Hippocampal formation (tissue), 2 donors: ENCODE measurements at places on chromosomes 11 and 22.

GRCh38 chr22:25193130-25193529, 6.5 kb upstream of the CRYBB3 start:
- DNase-seq = no peak

GRCh38 chr11:76263166-76263565, 56.9 kb upstream of the WNT11 start:
- DNase-seq = no peak

- DNase-seq = no peak
These were observed 3.8 kb downstream of the INPPL1 start for GRCh38 chr11:72228229-72228843.

DNA sequence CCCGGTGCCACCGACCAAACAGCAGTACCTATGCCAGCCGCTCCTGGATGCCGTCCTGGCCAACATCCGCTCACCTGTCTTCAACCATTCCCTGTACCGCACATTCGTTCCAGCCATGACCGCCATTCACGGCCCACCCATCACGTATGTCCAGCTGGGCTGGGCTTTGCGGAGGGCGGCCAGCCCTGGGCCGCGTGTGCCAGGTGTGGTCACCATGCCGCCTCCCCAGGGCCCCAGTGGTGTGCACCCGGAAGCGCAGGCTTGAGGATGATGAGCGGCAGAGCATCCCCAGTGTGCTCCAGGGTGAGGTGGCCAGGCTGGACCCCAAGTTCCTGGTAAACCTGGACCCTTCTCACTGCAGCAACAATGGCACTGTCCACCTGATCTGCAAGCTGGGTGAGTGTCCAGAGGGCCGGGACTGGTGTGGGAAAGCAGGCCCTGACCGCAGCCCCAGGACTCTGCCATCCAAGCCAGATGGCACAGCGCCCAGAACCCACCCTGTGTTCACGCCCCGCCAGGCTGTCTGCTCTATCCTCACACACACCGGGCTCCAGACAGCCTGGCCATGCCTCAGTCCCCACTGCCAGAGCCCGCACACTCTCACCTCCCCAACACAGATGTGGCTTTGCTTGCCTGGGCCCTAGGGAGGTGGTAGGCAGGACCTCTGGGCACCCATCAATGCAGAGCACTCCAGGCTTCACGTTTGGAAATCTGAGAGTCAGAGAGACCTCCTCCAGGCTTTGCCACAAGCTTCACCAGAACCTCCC, 77.6 kb downstream of the MED15 start:
- no peak for DNase-seq

GRCh38 chr22:21866833-21867527, 465 bp downstream of the MAPK1 start:
- DNase-seq = no peak

DNA sequence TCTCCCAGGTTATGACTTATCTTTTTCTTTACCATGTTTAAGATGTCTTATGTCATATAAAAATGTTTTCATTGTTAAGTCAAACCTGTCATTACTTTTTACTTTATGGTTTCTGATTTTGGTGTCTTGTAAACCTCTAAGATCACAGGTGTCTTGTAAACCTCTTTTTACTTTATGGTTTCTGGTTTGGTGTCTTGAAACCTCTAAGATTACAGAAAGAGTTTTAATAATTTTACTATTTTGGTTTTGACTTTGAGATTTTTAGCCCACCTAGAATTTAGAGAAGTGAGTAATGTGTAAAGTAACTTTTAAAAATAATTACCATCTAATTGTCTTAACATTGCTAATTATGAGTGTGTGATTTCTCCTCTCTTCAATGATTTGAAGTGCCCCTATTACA, 2.6 kb downstream of the CSF2RB start:
- no peak for DNase-seq

- no peak for DNase-seq
These were observed 6.5 kb downstream of the FAR1 start for GRCh38 chr11:13674799-13675509.

DNA sequence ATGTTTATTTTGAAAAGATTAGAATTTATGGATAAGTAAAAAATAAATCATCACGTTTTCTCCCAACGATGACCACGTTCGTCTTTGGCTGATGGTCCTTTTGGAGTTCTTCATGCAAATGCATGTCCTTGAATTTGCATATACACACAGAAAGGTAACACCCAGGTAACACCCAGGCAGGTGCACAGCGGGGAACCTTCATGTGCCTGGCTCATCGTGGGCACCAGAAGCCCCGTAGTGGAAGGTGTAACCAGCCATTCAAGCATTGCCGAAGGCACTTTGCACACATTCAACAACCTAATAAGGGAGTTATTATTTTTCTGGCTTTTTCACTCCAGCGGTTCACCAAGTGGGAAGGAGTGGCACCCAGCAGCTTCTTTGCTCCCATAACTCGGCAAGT, 404.6 kb downstream of the TBC1D22A start:
- DNase-seq = no peak

DNA sequence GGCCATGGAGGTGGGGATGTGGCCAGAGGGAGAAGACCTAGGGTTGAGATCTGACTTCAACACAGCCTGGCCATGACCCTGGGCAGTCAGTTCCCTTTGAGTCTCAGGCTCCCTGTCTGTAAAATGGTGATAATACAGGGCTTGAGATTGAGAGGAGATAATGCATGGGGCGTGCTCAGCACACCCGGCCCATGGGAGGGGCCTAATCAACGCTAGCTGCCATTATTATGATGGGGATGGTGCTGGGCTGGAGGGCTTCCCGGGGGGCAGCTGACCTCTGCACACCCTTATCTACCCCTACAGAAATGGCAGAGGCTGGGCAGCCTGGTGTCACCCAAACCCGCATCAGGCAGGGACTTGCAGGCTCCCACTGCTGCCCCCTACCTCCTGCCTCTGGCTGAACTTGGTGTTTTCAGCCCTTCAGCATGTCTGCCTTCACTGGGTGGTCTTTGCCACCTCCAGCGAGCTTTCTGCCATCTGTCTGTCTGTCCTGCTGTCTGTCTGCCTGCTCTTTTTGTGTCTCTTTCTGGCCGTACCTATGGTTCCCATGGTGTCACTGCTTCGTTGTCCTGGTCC, 84.5 kb downstream of the CACNA1I start:
- DNase-seq = no peak

GRCh38 chr11:1744891-1745700, 5.3 kb downstream of the IFITM10 start:
- peak; percentile 10 for DNase-seq

GRCh38 chr11:112004389-112004788, 20.8 kb upstream of the DLAT start:
- DNase-seq = no peak

- DNase-seq = no peak
These were observed 12.7 kb upstream of the CD44 start for GRCh38 chr11:35126000-35126878.

GRCh38 chr11:132692891-132693290, 839.4 kb downstream of the OPCML start:
- DNase-seq = no peak

DNA sequence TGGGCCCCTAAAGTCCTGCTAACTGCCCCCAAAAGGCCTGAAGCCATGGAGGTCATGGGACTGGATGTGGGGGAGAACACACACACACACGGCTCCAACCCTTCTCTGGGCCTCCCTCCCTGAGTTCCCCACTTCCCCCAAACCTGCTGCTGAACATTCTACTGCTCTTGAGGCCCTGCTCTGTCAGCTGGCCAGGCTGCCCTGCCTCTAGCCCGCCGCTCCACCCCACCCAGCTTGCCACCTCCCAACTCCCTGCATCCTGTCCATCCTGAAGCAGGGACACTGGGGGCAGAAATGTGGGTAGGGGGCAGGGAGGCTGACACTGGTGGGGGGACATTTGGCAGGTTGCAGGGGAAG, 1.0 kb downstream of the KCNJ4 start:
- no peak for DNase-seq

GRCh38 chr11:41247621-41248020, 211.8 kb downstream of the LRRC4C start:
- DNase-seq = no peak

GRCh38 chr22:48427731-48428211, 1399.9 kb downstream of the BRD1 start:
- no peak for DNase-seq

- no peak for DNase-seq
These were observed 30.9 kb upstream of the BAIAP2L2 start for GRCh38 chr22:38141217-38141973.

DNA sequence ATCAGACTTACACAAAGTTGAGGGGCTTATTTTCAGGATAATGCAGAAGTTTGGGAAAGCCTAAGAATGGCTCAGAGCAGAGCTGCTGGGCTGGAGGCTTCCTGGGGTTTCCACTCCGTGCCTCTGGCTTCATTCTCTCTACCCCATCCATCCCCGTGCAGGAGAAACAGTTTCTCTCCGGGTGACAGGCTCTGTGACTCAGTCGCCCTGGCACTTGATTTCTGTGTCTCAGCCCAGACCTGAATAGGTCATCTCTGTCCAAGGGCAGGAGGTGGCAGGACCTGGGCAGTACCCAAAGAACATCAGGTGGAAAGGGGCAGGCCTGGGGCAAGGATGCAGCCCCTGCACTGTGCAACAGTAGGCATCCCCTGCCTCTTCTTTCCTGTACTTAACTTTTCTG, 38.4 kb upstream of the RTL6 start:
- no peak for DNase-seq

DNA sequence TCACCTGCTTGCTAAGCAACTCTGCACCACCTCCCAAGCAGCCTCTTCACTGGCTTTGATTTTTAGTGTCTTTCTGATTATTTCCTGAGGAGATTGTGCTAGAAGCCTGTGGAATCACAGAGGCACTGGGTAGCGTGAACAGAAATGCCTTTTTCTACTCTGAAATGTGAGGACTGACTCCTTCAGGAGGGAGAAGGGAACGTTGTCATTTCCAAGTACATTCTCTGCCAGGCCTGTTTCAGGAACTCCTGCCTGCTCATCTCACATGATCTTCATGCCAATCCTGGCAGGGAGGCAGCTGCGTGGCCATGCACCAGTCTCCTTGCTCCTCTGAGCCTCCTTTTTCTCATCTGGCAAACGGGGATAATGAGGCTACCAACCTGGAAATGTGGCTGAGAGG, 49.8 kb upstream of the PRDM11 start:
- DNase-seq = no peak

- DNase-seq = no peak
These were observed 1.9 kb upstream of the MMP1 start for GRCh38 chr11:102799681-102800340.

- no peak for DNase-seq
These were observed 8.0 kb downstream of the NAGA start for GRCh38 chr22:42062506-42063170.

DNA sequence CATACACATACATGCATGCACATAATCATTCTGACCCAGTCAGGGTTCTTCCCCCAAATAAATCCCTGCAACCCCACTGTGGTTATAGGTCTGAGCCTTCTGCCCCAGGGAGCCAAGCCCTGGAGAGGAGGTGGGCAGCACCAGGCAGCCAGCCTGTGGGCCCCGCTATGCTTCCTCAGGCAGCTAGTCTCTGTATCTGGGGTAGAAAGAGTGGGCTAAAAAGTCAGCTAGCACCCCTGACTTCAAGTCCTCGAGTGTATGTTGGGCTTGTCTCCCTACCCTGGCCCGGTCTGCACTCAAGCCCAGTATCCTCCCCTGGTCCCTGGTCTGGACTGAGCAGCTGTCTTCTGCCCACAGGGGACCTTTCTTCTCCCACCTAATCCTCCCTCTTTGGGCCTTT, 28.0 kb downstream of the KCNQ1OT1 start:
- DNase-seq = no peak

DNA sequence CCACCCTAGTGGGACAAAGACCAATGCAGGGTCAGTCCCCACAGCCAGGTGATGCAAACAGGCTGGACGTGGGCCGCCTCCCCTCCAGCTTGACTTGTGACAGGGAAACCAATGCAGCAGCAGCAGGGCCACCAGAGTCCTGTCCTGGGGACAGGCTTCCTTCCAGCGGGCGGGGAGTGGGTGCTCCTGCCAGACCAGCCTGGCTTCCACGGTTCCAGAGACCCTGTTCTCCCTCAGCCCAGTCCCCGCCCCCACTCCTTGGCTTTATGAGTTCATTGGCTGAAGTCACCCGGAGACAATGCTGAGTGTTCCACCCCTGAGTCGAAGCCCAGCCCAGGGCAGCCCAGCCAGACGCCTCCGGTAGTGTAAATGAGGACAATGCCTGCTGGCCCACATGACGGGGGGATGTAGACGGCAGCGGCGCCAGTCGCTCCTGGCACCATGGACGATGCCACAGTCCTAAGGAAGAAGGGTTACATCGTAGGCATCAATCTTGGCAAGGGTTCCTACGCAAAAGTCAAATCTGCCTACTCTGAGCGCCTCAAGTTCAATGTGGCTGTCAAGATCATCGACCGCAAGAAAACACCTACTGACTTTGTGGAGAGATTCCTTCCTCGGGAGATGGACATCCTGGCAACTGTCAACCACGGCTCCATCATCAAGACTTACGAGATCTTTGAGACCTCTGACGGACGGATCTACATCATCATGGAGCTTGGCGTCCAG, at the start of gene TSSK2:
TSSK2 (plus strand) TSS at position 350 of the 726 bp plus-strand sequence; CDS start at position 442, 92 bp downstream.
- no peak for DNase-seq

GRCh38 chr11:118908901-118909618, 16.7 kb downstream of the BCL9L start:
- peak; percentile 71 for DNase-seq

DNA sequence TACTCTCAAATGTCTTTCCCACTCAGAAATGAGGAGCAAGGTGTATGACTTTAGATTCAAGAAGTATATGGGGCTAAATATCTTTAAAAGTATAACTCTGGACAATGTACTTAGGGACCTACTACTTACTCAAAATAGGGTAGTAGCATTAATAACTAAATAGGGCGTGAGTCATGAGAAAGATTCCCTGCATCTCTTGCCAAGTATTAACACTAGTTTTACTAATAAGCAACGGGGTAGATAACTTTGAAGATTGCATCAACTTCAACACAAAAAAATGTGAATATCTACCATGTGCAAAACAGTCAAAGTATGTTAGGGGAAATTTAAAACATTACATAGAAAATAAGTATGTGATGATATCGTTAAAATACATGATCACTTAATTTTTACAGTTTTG, 99.6 kb downstream of the PGR start:
- DNase-seq = no peak

- DNase-seq = no peak
These were observed 26.0 kb downstream of the CFAP300 start for GRCh38 chr11:102073253-102073652.

- DNase-seq = no peak
These were observed 30.3 kb upstream of the FBLN1 start for GRCh38 chr22:45472426-45472825.

- no peak for DNase-seq
These were observed 12.4 kb downstream of the SMIM38 start for GRCh38 chr11:69167916-69168691.

DNA sequence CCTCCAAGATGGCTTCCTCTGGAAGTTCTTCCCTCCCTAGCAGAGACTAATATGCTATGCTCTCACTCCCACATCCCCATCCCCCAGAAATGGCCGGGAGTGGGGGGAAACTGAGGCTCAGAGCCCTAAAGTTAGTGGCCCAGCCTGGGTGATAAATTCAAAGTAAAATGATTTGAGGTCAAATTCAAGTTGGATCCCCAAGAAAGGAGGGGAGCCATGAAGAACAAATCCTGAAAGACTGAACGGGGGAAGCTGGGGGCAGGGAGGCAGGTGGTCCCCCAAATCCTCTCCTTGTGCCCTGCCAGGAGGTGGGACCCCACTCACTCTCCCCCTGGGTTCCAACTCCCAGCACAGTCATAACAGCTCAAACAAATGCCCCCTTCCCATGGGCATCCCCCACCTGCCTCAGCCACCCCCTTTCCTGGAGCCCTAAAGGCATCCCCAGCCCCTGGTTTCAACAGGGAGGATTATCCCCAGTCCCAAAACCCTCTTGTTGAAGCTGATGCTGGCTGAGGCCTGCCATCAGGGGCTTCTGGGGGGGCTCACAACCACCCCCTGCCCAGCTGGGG, 1.1 kb downstream of the CBX6 start:
- DNase-seq = no peak
